AG04450 (cell line): ENCODE measurements at places on chromosomes 11 and 22. TPM values are rescaled to one million over a fixed set of nuclear protein-coding genes. Genes with fewer than 3 reads are reported as not detected.

BIK gene
- polyA plus RNA-seq: not detected in 2 replicates

SLCO2B1 gene
- polyA plus RNA-seq: not detected in 2 replicates

TRIM21 gene
- polyA plus RNA-seq: 25.0 and 27.4 TPM in 2 replicates

HBE1 gene
- 8.3 TPM in 2 replicates for polyA plus RNA-seq

SSTR3 gene
- polyA plus RNA-seq: 0.06 and 0.14 TPM in 2 replicates

TNNI2 gene
- not detected in 2 replicates for polyA plus RNA-seq

ABCC8 gene
- not detected in 2 replicates for polyA plus RNA-seq

KCNA4 gene
- not detected in 2 replicates for polyA plus RNA-seq

ART5 gene
- 0.22 and 0.35 TPM in 2 replicates for polyA plus RNA-seq

FAM181B gene
- not detected in 2 replicates for polyA plus RNA-seq

ART1 gene
- not detected in 2 replicates for polyA plus RNA-seq

LIF gene
- polyA plus RNA-seq: 53.9 and 121 TPM in 2 replicates

P2RX6 gene
- polyA plus RNA-seq: 1.7 and 1.9 TPM in 2 replicates

SMDT1 gene
- 25.6 and 28.9 TPM in 2 replicates for polyA plus RNA-seq

OR2AG1 gene
- polyA plus RNA-seq: not detected in 2 replicates

JOSD1 gene
- 29.6 and 31.8 TPM in 2 replicates for polyA plus RNA-seq

TYR gene
- polyA plus RNA-seq: not detected in 2 replicates

AQP11 gene
- 1.6 and 2.0 TPM in 2 replicates for polyA plus RNA-seq

OR4C6 gene
- not detected in 2 replicates for polyA plus RNA-seq

SGSM1 gene
- not detected in 2 replicates for polyA plus RNA-seq

CD59 gene
- polyA plus RNA-seq: 1,182 and 1,226 TPM in 2 replicates

SAA4 gene
- polyA plus RNA-seq: not detected in 2 replicates

SYT13 gene
- polyA plus RNA-seq: not detected in 2 replicates

CELF1 gene
- polyA plus RNA-seq: 87.2 and 87.5 TPM in 2 replicates

KCNJ4 gene
- polyA plus RNA-seq: not detected in 2 replicates

ALDH3B1 gene
- polyA plus RNA-seq: 24.0 and 32.7 TPM in 2 replicates

DRD2 gene
- polyA plus RNA-seq: not detected in 2 replicates

KIRREL3 gene
- 2.3 and 2.8 TPM in 2 replicates for polyA plus RNA-seq

ATP5MG gene
- polyA plus RNA-seq: 346 and 423 TPM in 2 replicates

SYT12 gene
- 0.30 and 0.41 TPM in 2 replicates for polyA plus RNA-seq

SPI1 gene
- polyA plus RNA-seq: not detected in 2 replicates

TSPAN18 gene
- 0.98 and 1.2 TPM in 2 replicates for polyA plus RNA-seq

SCT gene
- polyA plus RNA-seq: not detected in 2 replicates

TP53AIP1 gene
- polyA plus RNA-seq: not detected in 2 replicates

HOATZ gene
- 0.24 and 0.31 TPM in 2 replicates for polyA plus RNA-seq

TENM4 gene
- polyA plus RNA-seq: 5.5 and 8.4 TPM in 2 replicates

GUCY1A2 gene
- 0.04 TPM in 2 replicates for polyA plus RNA-seq
